ENCODE measurements at places on chromosomes 11 and 22.

DNA sequence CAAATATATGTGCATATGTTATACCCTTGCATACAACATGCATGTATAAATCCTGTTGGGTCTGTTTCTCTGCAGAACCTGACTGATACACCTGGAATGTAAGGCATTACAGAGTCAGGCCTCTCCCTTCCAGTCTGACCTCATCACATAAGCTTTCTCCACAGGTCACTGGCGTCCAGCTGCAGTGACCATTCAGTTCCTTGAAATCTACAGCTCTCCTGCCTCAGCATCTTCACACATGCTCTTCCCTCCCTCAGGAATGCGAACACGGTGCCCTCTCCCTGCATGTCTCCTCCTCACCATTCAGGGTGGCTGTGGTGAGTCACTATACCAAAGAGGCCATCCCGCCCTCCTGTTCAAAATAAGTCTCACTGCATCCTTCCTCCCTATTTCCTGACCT is 657.8 kb upstream of the B3GAT1 start:
- DNase-seq: no peak

- no peak for DNase-seq
Observed at GRCh38 chr11:69913591-69914285, 94.5 kb upstream of the FGF3 start.

- peak; percentile 26 for DNase-seq
Observed at GRCh38 chr11:43504316-43504950, 145.7 kb downstream of the TTC17 start.

DNA sequence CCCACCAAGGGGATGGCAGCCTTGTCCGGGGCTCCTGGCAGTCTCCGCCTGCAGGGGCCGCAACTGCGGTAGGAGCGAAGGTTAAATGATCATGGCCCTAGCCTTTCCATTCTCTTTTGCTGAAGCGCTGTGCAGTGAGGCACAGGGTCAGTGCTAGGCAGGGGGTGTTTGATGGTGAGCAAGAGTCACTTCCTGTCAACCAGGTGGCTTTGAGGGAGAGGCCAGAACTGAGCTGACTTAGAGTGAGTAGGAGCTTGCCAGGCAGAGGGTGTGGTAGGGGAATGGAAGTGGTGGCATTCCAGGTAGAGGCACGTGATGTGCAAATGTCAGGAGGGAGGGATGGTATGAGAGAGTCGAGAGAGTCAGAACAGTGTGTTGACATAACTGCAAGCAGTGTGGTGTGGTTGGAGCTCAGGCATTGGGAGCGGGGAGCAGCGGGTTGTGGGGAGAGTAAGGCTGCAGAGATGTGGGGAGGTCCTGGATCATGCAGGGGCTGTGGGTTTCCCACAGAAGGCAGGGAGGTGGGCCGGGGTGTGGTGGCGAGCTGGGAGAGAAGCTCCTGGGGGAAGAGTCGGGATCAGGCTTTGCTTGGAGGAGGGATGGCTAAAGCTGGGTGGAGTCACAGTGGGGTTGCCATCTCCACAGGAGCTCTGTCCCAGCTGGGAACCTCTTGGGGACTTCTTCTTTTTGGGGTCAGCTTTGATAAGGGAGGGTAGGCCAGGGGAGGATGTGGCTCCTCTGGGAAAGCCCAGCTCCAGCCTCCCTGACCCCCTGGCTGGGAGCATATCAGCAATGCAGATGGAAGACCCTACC is 33.3 kb downstream of the AMPD3 start:
- no peak for DNase-seq

- no peak for DNase-seq
Observed at GRCh38 chr11:34972892-34973291, 56.5 kb downstream of the PDHX start.

- DNase-seq: no peak
Observed at GRCh38 chr11:104148074-104148473, 15.9 kb downstream of the PDGFD start.

- peak; percentile 12 for DNase-seq
Observed at GRCh38 chr22:42621505-42622002, 6.9 kb upstream of the POLDIP3 start.

DNA sequence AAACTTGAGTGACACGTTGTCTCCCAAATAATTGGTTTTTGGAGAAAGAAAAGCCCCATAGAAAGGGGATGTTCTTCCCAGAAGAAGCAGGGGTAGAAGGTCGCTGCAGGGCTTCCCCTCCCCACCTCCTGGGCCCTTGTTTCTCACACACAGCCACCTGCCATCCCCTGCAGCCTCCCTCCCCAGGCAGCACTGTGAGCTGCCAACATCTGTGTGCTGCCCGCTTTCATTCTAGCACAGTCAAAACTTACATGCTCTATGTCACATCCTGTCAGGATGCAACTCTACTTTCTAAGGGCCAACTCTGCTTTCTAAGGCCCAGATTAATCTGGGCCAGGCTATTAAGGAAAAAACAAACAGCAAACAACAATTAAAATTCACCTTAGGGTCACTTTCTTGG is 309.4 kb upstream of the ZC3H12C start:
- DNase-seq: no peak

GRCh38 chr11:76577226-76577920 is 93.2 kb downstream of the LRRC32 start:
- DNase-seq: no peak

DNA sequence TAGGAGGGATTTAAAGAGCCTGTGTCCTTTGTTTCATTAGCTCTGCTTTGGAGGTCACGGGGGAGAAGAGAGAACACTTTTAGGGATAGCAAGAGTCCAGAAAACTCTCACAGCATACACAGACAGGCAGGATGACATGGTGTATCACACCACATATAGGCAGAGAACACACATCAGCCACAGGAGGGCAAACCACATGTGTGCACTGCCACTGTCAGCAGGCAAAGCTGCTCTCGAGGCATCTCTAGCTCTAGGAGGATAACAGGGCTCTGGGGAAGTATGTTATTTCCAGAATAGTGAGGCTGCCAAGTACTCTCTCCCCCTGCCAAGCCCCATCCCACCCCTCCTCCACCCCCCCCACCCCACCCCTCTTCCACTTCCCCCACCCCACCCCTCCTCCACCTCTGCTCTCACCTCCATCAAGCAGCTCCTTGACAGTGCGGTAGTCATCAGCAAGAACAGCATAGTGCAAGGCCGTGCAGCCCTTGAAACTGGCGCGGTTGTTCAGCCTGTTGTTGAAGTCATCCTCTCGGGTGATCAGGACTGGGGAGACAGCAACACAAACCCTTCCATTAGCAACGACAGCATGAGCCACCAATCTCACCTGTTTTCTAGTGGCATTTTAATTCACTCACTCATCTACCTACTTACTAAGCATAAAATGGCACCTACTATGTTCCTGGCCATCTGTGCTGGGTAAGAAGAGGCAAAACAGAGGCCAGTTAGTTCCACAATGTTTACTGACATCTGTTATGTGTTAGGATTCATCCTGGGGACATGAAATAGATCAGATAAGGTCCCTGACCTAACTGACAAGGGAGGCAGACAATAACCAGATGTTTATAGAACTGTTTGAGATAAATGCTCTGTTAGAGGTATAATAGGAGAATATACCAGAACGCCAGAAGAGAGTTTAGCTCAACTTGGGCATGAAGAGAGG is 75.6 kb downstream of the CLPB start:
- DNase-seq: peak; percentile 47

GRCh38 chr11:13103962-13104554 is 94.9 kb downstream of the RASSF10 start:
- no peak for DNase-seq

DNA sequence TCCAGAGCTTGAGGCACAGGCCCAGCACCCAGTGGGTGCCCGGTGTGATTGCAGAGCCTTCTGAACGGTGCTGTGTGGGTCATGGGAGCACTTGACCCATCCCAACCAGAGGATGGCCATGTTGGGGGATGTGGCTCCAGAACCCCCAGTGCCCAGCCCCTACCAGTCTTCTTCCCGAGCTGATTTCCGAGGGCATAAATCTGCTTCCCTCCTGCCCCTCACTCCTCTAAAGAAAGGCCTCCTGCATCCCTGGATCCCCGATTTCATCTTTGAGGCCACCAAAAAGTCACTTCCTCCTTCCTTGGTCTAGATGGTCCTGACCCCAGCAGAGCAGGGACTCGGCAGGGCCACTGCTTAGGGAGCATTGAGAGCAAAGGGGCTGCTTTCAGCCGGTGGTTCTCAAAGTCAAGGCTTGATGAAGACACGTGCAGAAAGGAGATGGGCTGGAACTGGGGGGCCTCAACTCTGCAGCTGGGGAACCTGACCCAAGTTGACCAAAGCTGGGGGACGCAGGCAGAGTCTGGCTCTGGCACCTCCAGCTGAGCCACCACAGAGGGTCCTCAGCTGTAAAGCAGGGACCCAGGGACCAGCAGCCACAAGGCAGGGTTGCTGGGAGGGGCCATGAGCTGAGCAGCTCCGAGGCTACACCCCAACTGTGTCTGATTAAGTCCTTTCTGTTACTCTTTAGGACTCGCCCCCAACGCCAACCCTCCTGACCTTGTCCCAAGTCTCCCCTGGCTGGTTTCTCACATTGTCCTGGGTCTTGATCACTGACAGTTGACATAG is 56.6 kb downstream of the LINC01488 start:
- no peak for DNase-seq

- DNase-seq: no peak
Observed at GRCh38 chr22:37601203-37601539, 7.5 kb upstream of the GGA1 start.

GRCh38 chr11:63961608-63962412 is 12.6 kb upstream of the COX8A start:
- DNase-seq: no peak

DNA sequence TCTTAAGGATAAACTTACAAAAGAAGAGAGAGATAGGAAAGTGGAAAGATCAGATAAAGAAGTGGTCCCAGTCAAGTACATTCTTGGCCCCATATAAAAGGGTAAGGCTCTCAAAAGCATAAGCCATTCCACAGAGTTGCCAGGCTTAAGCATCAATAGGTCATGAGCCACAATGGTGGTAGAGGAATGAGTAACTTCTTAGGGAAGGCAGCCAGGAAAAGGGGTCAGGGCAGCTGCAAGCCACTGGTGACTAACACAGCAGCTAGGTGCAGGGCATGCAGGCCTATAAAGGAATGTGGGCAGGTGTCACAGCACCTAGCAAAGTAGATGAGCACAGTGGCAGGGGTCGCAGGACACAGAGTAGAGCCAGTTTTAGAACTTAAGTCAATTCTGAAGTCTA is 302.6 kb upstream of the FAT3 start:
- no peak for DNase-seq

DNA sequence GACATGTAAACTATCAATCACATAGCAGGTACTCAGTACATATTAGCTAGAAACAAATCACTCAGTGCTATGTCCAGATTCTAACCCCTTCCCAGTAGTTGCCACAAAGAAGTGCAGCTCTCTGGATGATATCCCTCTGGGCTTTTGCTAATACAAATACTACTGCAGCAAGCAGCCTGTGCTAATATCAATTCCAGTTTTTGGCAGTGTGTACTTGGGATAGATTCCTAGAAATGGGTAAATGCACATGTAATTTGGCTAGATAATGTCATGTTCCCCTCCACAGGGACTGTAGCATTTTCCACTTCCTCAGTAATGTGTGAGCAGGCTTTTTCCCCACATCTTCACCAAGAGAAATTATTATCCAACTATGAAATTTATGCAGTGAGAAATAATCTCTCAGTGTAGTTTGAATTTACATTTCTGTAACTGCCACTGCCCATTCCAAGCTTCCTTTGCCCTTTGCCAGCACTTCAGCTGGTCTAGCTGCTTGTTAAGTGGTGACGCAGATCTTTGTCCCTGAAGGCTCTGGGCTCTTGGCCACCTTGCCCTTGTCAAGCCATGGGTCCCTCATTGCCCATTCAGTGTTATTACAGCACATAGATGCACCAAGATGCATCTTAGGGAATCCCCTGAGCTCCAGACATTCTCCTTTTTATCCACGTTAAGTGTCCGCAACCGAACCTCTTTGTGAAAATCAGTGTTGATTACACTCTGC is 107.1 kb upstream of the CLPB start:
- no peak for DNase-seq

GRCh38 chr22:47073075-47073474 is 310.6 kb downstream of the TBC1D22A start:
- no peak for DNase-seq

DNA sequence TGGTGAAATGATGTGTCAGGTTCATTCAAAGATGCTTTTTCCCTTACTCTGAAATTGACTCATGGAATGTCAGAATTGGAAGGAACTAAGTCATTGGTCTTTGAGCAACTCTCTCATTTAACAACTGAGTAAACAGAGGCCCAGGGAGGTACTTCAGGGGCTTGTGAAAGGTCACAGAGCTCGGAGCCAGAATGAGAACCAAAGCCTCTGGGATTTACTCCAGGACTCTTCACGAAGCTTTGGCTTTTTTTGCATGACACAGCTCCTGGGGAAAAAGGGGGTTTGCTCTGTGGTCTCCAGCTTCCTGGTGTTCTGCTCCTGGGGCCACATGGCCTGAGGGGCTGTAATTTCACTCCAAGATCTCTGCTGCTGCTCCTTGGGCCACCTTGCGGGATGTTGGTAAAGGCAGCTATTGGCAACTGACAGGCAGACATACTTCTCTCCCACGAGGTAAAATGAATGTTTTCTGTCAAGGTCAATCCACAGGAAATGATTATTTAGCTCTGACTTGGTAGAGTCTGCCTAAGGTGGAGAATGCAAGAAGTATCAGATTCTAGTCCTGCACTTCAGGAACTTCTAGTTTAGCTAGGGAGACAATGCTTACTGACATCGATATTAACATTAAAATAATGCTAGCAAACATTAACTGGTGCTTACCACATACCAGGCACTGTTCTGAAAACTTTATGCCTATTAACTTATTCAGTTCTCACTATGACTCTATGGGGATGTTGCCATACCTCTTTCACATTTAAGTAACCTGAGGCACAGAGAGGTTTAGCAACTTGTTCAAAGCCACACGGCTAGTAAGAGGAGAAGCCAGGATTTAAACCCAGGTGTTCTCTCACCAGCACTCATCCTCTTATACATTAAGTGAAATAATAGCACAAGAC is 16.1 kb downstream of the PKNOX2 start:
- no peak for DNase-seq

GRCh38 chr11:3206156-3206921 is 12.3 kb downstream of the MRGPRG start:
- no peak for DNase-seq

DNA sequence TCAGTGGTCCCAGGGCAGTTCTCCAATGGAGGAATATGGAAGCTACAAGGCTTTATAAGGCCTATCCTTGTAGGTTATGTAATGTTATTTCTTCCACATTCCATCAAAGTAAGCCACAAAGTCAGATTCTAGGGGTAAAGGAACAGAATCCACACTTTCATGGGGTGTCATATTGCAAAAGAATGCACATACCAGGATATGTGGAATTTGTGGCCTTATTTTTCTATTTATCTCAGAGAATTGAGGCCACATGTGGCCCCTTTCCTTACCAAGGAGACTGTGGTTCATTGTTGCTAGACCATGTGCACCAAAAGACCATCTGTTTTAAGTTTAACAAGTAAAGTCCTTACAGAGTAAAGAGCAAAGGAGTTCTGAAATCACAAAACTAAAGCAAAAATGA is 12.9 kb downstream of the LRRC4C start:
- DNase-seq: no peak

Data from NCI-H1436 (cell line).